ENCODE measurements at places on chromosomes 7 and 10.

GRCh38 chr10:36224431-36224985 is 582.4 kb upstream of the FZD8 start:
- no peak for DNase-seq

- DNase-seq = no peak
Measured at GRCh38 chr7:78326876-78327275, 528.3 kb downstream of the PHTF2 start.

DNA sequence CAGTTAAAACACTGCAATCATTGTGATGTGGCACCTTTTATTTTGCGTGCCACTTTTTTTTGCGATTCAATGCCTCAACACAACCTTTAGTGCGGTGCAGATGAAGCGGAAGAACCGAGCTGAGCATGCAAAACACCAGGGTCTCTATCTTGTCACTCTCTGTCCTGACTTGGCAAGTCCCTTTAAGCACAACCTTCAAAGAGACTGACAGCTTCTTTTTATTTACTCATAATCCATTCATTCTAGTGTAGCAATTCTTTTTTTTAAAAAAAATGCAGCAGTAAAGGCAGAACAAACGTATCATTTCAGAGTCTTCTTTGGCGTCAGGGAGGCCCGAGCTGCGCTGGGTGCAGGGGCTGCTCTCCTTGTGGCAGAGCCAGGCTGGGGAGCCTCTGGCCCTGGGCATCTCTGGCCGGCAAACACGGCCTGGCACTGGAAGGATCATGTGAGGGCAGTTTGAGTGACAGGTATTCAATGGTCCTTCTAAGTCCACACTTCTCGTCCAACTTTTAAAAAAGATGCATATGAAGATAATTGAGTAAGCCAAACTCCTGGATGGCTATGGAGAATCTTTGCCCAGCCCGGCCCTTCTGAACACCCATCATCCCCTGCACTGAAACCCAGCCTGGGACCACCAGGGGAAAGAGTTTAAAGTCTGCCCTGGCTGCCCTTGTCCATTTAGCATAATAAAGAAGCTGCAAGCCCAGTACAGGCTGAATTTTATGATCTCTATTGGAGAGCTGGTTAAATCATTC is 3.9 kb downstream of the PTF1A start:
- DNase-seq = no peak

DNA sequence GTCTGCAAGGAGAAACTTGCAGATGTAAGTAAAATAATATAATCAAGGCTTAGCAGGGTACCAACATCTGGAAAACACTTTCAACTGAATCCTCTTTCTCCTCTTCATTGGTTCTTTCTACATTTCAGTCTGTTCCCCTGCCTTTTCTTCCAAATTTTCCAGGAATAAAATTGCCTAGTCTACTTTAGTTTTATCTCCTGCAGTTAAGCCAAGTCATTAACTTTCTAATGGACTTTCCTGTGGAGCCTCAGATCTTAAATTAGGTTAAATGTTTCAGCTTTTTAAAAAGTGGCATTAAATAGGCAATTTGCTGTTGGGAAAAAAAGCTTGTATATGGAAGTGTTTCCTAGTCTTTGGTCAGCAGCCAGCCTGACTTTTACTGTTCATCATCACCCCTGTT is 70.8 kb downstream of the EEPD1 start:
- DNase-seq = no peak

- DNase-seq = no peak
Measured at GRCh38 chr10:15155978-15156656, 12.4 kb downstream of the NMT2 start.

Measured in astrocyte of the cerebellum (primary cell).